ENCODE measurements at places on chromosomes 7 and 10.

- no peak for DNase-seq
These were observed 2.0 kb downstream of the PIP4K2A start for GRCh38 chr10:22712211-22712955.

DNA sequence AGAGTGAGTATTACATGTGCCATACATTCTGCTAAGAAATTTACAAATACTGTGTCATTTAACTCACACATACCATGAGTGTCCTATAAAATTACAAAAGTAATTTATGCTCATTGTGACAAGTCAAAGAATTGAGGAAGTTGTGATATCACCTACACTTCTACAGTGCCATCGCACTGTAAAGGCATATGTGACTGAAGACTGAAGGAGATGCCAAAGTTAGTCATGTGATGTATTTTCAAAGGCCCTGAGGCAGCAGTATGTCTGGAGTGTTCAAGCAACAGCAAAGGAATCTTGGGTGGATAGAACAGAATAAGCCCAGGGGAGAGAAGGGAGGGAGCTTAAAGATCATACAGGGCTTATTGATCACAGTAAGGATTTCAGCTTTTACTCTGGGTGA, 176.8 kb downstream of the WNT2 start:
- no peak for DNase-seq

- DNase-seq: no peak
These were observed 717.8 kb downstream of the LRMDA start for GRCh38 chr10:76149182-76149581.

DNA sequence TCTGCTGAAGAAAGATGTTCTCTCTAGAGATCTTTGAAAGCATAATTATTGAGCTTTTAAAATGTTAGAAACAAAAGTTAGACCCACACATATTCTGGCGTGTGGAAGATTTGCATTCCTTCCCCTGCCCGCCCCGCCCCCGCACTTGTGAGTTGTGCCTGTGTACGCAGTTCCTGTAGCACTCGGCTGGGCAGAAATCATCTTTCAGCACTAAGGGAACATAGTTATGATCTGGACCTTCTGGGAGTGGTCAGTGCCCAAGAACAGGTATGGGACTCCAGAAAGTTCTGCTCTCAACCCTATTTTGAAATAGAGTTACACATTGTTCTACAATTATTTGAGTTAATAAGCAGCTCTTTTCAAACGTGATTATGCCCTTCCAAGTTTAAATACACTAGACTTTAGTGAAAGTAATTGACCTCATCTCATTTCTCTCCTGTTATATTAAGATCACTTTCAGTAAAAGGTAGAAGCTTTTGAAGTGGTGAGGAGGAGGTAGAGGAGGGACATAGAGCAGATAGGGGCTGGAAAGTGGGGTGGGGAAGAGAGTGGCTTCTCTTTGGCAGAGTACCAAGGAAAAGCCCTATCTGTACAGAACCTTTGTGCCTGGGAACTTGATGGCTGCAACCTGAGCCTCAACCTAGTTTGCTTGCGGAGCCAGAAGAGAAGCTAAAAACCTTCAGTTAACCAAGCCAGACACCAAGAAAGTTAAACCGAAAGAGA, 5.7 kb downstream of the BLVRA start:
- DNase-seq: no peak

- no peak for DNase-seq
These were observed 121.0 kb downstream of the HIP1 start for GRCh38 chr7:75617634-75618234.

DNA sequence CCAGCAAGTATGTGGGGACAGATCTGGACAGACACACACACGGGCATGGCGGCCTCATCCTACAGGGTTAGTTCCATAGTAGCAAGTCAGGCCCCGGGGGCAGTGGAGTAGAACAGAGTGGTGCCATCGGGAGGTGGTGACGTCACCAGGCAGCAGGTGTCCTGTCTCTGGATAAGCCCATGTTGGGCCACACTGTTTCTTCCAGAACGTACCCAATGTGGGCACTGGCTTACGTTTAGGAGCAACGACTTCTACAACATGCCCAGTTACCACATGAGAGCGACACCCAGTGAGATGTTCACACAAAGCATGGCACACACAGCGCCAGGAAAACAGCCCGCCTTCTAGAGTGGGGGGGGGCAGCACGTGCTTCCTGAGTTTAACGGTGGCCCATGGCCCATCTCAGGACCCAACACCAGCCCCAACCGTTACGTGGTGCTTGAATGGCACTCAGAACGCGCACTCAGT, 67.8 kb downstream of the CTBP2 start:
- no peak for DNase-seq

All from right renal pelvis (tissue), 4 donors.